ENCODE measurements at places on chromosomes 7 and 10.

DNA sequence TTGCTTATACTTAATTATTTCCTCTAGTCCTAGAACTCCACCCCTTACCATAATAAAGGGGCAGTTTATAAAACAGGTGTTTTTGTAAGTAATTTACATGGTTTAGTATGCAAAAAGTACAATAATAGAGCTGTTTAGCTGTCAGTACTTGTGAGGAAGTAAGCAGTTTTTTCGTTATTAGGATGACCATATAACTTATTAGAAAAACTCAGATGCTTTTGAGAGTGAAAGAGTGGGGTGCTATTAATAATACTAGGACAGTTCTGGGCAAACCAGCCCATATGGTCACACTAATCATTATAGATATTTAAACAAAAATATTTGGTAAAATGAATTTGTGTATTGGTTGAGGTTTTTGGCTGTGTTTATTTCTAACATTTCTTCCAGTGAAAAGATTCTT, 201.9 kb upstream of the KAT6B start:
- DNase-seq: no peak

DNA sequence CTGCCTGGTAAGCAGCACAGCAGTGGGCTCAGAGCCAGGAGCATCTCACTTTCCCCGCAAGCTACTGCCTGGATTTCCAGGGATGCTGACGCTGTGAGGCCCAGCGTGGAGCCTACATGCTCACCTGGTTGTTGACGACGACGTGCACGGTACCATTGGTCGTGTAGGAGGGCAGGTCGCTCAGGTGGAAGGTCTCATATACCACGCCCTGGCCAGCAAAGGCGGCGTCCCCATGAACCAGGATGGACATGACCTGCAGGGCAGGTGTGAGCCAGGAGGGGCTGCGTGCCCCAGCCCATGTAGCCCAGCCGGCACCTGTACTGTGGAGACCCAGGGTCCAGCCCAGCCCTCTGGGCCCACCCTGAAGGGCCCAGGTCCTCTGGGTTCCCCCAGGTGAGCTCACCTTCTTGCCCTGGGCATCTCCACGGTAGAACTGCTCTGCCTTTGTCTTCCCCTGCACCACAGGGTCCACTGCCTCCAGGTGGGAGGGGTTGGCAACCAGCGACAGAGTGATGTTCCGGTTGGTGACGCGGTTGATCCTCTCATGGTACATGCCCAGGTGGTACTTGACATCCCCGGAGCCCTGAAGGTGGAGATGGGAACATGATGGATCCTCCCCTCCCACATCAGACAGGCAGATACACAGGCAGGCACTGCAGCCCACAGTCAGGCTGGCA, 15.4 kb downstream of the OGDHL start:
- DNase-seq: no peak

DNA sequence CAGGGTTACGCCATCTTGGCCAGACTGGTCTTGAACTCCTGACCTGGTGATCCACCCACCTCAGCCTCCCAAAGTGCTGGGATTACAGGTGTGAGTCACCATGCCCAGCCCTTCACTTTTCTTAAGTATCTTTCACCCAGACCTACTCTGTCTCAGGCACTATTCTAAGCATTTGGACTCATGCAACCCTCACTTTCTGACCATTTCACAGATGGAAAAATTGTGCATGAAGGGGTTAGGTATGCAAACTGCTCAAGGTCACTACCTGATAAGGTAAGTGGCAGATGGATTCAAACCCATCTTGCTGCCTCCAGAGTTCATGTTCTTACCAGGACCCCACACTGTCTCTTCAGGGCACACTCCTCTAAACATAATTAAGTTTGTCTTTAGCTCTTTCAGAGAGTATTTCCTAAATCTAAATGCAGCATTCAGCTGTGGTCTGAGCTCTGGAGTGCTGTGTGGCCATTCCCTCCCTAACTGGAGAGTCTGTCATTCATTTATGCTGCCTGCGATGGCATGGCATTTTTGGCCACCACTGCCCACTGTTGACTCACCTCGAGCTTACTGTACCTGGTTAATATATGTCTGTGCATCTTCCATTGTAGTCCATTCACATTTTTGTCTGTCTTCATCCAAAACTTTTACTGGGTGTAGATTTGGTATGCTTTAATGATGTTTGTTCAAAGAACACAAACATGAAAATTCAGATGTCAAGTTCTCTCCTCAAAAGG, 88.4 kb downstream of the CCDC71L start:
- DNase-seq: no peak

- DNase-seq: peak; percentile 72
These were observed 815 bp downstream of the CCSER2 start for GRCh38 chr10:84329196-84329611.

GRCh38 chr7:65448816-65449504, 75.3 kb downstream of the ZNF92 start:
- no peak for DNase-seq

GRCh38 chr7:25790963-25791362, 361.0 kb upstream of the NFE2L3 start:
- no peak for DNase-seq

DNA sequence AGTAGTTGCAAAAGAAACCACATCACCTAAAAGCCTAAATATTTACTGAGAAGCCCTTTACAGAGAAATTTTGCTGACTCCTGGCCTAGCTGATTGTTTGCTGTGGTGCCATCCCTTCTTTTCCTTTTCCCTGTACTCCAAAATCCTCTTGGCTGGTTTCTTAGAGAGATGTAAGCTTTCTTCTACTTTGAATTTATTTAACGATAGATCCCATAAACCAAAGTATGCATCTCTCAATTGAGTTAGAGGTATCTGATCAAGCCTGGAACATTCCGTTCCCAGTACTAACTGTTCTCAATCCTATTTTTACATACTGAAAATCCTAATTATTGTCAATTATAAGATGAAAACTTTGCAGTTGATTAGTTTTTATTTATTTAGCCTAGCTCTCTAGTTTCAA, 6.3 kb downstream of the TMEM60 start:
- no peak for DNase-seq

DNA sequence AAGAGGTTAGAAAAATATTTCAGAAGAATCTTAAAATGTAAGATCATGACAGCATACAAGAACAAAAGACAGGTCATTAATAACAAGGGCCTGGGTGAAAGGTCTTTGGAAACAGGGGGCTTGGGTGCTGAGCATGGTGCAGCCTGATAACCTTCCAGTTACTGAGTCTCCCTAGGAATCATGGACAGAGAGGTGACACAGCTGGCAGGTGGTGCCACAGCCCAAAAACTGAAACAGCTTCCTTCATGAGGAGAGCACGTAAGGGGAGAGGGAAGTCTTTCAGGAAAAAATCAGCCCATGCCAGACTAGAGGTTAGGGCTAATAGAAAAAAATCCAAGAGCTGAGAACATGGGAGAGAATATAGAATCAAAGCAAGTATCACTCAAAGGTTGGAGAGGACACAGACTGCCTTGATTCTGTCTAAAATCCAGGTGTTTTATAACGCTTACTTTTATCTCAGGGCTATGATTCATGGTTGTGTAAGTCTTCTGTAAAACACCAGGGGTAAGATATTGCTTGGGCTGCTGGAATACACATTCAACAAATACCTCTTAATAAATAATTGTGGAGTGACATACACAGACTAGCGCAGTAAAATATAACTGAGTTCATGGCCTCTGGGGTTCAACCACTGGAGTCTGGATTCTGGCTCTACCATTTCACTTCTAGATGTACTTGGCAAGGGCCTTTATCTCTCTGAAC, 88.1 kb downstream of the SEMA3C start:
- no peak for DNase-seq

DNA sequence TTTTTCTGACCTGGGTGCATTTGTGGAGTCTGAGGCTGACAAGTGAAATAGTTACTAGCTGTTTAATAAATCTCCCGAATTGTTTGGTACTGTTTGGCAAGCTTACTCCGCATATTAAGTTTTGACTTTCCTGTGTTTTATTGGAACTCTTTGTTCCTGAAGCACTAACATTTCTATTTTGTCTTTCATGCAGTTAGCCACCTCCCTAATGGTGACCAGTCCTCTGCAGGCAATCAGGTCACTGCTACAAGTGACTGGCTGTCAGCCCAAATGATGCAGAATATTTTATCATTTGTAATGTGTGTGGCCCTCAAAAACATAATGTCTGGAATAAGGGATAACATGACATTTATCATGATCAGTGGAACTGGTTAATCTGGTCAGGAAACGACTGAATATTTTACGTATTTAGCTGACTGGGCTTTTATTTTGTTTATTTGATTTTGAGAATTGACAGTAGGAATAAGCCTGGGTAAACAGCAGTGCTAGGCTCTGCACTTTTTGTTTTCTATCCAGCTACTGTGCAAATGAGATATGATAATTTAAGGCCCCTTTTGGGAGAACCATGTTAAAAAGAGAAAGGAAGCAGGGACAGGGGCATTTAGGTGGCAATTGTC, 82.9 kb downstream of the ST7 start:
- no peak for DNase-seq

GRCh38 chr10:102254426-102254825, 9.1 kb downstream of the GBF1 start:
- no peak for DNase-seq

DNA sequence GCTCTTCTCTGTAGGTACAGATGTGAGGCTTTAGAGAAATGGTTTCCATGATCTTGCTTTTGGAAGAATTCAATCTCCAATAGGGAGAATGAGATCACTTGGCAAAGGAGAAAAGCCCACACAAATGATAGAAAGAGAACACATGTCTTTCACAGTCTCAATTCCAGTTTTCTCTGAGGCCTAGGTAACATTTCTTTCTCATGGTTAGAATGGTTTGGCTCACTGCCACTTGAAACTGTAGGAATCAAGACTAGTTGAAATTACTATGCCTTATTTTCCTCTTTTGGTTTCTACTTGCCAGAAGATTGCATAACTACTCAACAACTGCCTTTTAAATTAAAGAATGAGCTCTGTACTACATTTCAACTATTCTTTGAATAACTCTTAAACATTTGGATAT, 276.5 kb upstream of the TEX47 start:
- no peak for DNase-seq

DNA sequence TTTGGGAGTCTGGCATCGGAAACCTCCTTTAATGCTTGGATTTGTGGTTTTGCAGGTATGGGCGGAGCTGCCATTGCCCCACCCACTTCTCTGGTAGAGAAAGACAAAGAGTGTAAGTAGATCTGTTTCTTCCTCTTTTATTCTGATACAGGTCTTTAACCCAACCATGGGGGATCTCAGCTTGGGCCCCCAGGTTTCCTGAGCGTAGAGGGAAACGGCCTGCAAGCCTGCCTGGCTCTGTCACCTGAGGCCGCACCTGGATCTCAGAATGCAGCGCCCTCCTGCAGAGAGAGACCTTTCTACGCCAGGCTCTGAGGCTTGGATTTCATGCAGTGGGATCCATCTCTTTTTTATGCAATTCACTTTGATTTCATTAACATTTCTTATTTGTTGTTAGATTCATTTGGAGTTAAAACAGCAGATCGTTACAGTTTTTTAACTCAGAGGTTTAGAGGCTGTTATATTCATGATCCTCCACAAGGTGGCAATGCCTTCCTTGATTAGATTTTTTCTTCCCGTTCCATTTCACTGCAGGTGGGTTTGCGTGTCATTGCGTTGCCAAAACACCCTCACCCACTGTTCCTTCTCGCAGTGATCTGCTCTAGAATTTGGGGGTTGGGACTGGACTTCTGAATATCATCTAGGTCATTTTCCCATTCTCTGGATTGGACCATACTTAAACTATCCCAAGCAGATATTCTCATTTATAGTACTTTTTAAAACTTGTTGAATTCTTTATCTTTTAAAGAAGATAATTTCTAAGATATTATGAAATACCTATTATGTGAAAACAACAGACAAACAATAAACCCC, 20.0 kb downstream of the RBM17 start:
- no peak for DNase-seq

DNA sequence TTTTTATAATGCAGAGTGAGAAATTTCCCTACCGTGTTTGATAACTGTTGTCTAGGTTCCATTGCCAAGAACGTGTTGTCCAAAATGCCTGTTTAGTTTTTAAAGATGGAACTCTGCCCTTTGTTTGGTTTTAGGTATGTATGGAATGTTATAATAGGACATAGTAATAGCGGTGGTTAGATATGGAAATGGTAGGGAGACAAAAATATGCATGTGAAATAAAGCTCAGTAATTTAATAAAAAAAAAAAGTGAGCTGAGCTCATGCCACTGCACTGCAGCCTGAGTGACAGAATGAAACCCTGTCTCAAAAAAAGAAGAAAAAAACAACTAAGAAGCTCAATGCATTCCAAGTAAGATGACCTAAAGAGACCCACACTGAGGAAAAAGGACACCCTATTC, 72.9 kb downstream of the ZNF783 start:
- DNase-seq: no peak

DNA sequence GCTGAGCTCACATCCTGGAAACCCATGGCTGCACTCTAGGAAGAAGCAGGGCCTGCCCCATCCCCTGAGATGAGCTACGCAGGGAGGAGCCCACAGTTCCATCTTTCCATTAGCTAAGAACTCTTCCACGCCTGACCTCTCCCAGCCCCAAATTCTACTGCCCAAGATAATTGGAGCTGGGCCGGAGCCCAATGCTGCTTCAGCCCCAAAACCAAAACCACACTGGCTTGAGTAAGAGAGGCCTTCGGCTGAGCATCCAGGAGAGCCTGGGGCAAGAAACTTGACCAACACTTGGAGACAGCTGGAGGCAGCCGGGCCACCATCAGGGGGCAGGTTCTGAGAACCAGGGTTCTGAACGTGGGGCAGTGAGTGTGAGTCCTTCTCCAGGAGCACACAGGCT, 116.1 kb upstream of the ZMIZ1 start:
- no peak for DNase-seq

DNA sequence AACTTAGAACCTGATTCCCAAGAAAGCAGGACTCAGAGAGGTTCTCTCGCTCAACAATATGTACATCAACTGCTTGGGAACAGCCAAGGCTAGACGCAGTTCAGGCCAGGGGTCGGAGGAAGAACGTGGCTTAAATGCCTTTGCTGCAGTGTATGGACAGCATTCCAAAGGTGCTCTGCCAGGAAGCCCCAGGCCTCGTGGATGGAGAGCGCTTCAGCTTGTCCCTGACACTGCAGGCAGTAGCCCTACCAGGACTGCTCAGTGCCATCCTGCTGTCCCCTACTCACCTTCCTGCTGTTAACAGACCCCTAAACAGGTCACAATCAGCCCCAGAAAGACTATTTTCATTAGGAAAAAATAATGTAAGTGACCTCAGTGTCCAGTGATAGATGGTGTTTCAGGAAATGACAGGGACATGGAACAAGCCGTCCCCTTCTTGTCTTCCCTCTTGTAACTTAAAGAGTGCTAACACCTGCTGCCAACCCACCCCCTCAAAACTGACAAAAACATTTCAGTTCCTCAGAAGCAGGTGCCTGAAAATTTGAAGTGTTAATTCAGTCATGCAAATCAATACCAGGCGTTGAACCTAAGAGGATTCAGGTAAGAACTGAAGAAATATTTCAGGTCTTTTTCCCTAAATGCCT, 16.5 kb downstream of the CREB3L2 start:
- DNase-seq: peak; percentile 87

- no peak for DNase-seq
These were observed 633.9 kb downstream of the ARL4A start for GRCh38 chr7:13321316-13321715.

- no peak for DNase-seq
These were observed 128.3 kb downstream of the CCDC3 start for GRCh38 chr10:12873172-12873571.

- DNase-seq: no peak
These were observed 269.3 kb downstream of the POLR1F start for GRCh38 chr7:19439517-19439916.

All from islet precursor cell (in vitro differentiated cells).